ENCODE measurements at places on chromosomes 4 and X.

- no peak for DNase-seq
Measured at GRCh38 chr4:60938181-60938580, 261.9 kb upstream of the ADGRL3 start.

GRCh38 chrX:113594123-113594841 lies 753.7 kb upstream of the AMOT start:
- no peak for DNase-seq

DNA sequence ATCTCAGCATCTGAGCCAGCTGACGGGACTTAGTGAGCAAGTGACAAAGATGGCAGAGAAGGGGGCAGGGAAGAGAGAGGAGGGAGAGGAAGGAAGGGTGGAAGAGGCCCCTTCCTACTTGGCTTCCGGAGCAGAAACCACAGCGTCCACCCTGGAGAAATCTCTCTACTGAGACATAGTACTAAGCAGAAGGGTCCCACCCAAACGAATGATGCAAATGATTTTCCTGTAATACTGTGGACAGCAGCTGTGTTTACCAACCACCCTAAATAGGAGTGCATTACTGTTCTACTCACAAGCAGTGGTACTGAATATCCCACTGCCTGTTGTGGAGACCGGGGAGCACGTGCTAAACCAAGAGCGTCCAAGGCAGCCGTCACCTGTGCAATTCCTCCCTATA lies 29.4 kb downstream of the DTHD1 start:
- no peak for DNase-seq

DNA sequence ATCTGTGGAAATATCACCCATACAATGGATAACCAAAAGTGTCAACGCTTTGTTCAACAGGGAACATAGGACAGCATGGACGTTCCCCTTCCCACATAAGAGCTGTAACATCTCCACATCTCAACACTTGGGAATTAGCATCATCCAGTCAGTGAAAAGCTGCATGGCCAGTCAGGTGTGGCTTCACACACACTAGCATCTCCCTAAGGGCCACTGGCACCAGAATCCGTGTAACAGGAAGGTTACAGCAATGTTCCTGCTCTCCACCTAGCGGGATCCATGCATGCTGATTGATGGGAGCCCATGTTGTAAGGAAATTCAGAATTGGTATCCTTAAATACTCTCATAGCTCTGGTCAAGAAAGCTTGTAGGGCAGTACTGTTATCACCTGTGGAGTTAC lies 78.8 kb downstream of the EVC2 start:
- no peak for DNase-seq

DNA sequence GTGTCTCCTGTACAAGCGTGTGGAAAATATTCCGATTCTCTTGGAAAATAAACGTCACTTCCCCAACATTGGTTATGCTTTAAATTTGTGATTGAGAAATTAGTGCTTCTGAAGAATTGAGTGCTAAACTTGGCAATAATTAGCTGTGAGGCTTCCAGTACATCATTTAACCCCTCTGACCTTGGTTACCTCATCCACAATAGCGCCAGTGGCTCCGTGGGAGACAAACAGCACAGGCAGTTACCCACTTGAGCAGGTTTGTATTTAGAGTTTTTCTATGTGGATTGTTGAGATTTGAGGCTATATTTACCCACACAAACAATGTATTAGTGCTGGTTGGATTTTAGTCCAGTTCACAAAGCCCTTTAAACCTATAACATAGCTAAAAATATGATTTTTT lies 476.5 kb downstream of the NKX6-1 start:
- DNase-seq = no peak

- no peak for DNase-seq
Measured at GRCh38 chrX:120617996-120618630, 11.7 kb downstream of the C1GALT1C1 start.

DNA sequence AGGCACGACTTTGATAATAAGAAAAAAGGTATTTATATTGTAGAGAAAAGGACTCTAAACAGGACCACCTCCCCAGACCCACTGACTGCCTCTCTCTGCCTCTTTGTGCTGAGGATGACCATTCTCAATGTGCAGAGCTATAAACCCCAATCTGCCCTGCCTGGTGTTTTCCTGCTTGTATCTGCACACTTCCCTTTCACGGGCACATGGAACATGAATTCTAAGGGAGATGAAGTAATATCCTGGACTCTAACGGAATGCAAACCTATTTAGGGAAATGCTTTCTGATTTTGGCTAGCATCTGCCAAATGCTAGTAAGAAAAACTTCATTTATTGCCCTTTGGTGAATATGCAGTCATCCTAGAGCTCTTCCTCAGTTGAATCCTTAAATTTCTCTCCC lies 2.4 kb downstream of the DIPK2B start:
- DNase-seq = no peak

GRCh38 chr4:24809376-24809775 lies 14.0 kb downstream of the SOD3 start:
- no peak for DNase-seq

- no peak for DNase-seq
Measured at GRCh38 chr4:41622787-41623186, 84.8 kb downstream of the LIMCH1 start.

DNA sequence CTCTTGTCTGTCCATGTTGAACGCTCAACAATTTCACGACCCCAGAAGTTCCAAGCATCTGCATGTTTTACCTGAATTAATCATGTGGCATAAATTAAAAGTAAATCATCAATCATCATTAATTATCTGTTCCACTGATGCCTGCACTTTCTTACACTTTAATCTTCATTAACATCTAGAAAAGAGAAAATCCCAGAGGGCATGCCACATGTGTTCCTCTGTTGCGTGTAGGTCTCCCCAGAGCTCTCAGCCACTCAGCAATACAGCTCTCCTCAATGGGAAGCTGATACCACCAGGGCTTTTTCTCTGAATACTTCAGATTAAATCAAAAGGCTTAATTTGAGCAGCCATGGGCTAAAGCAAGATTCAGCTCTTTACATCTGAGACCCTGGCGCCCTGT lies 722.4 kb upstream of the TENM3 start:
- no peak for DNase-seq

- no peak for DNase-seq
Measured at GRCh38 chr4:13151194-13151593, 332.9 kb downstream of the RAB28 start.

DNA sequence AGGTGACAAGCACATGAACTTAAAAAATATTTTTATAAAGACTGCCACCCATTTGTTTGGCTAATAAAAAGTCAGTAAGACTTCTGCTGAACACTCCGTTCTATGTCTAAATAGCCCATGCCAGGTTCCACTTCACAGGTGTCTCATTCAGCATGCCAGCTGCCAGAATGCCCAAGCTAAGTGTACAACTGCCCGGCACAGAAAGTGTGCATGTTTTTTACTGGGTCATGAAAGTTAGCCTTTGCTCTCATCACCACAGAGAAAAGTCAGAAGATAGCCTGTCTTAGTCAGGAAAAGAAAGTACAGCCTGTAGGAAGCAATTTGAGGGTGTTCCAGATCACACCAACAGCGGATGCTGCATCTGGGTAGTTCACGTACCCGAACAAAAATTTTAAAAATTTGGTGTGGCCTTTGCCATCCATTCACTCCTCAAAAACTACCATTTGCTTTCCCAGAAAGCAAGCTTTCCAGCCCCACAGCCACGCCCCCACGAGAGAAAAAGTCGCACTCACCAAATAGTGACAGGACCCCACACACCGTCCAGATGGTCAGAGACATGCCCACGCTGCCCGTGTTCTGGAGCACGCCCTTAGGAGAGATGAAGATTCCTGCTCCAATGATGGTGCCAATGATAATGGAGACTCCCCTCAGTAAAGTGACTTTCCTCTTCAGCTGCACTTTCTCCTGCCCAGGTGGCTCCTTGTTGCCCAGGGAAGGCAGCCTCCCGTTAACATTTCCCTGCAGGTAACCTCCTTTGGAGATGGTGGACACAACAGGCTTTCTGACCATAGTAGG lies 671 bp downstream of the SLC7A11 start:
- DNase-seq = no peak

DNA sequence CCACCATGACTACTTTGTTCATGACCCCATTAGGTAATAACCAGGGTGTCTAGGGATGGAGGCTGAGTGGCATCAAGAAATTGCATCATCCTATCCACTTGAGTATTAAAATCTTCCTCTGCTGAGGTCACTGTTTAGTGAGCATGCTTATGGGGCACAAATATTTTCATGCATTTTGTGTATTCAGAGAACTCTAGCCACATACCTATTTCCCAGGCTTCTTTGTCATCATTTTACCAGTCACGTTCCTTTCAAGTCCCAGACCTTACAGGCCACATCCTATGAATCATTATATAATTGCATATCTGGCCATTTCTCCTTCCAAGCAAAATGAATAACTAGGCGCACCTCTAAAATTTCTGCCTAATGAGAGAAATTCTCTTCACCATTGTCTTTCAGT lies 1882.9 kb upstream of the AGA start:
- DNase-seq = no peak

- DNase-seq = no peak
Measured at GRCh38 chr4:150609131-150609530, 27.2 kb downstream of the MAB21L2 start.

GRCh38 chrX:67520671-67521070 lies 23.1 kb upstream of the AR start:
- no peak for DNase-seq

All from activated CD8-positive, alpha-beta memory T cell treated with anti-CD3 and anti-CD28 coated beads for 1 hour (primary cell).